ENCODE measurements at places on chromosomes 1 and 21.

GRCh38 chr1:27284425-27285273, 37.3 kb upstream of the TMEM222 start:
- peak; percentile 83 for DNase-seq

DNA sequence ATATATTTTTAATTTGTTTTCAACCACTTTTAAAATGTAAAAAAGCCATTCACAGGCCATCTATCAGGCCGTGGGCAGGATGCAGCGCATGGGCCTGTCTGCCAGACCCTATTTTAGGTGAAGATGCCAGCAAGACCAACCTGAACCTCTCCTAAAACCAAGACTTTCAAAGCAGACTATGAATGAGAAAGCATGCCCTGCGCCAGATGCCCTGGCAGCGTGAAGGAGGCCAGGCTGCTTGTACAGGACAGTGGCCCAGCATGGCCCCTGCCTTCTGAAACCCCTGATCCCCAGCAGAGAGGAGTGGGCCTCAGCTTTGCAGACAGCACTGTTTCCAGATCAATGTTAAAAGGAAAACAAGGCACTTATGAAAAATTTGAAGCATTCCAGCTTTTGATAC, 31.6 kb downstream of the WDR4 start:
- DNase-seq, result no peak

- no peak for DNase-seq
These were observed 91.7 kb downstream of the DTL start for GRCh38 chr1:212127221-212127620.

DNA sequence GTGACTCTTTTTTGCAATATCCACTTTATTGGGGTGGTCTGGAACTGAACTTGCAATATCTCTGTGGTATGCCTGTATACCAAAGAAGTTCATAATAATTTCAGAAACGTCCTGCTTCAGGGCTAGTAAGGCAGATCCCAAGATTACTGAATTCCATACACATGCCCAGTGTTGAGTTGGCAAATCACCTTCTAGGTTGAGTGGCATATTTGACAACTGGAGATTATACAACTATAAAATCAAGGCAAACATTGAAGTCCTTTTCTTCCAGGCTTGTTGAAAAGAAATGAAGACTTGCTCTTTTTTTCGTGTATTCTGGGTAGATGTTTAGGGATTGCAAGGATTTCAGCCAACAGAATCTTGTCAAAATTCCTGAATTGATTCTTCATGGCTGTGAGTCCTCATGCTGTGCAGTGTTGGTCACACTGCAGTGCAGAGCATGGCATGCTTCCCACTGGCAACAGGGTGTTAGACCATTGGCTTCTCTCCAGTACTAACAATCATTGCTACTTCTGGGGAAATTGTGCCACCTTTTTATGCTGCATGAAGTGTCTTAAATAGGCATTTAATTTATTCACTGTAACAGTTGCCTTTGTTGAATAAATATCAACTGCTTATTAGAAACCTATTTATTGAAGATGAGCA, 367.1 kb upstream of the ADGRL4 start:
- DNase-seq, result no peak

DNA sequence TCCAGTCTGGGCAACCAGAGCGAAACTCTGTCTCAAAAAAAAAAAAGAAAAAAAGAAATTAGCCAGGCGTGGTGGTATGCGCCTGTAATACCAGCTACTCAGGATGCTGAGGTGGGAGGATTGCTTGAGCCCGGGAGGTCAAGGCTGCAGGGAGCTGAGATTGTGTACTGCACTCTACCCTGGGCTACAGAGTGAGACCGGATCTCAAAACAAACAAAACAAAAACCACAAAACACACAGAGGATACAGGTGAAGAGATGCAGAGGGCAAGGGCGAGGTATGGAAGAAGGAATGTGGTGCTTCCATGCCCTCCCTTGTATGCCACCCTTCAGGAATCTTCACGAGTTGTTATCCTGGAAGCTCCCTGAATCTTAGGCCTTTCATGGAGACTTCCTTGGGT, 68.5 kb downstream of the NDUFS5 start:
- DNase-seq, result no peak

- DNase-seq, result no peak
These were observed 47.5 kb downstream of the TRPM2 start for GRCh38 chr21:44400791-44401385.

DNA sequence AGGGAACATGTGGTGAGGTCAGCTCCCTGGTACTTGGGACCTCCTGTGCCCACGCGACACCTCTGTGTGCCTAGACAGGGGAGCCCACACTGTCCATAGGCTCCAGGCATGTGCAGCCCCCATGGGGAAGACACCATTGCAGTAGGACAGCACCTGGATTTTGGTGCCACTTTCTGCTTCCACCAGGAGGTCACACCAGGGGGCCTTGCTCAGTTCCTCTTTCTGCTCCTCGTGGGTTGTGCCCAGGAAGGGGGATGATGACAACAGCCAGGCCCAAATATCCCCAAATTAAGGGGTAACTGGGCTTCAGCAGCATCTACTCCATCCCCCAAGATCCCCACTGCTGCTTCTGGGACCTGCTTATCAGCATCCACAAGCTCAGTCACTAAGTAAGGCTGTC, 358.2 kb upstream of the KAZN start:
- no peak for DNase-seq

DNA sequence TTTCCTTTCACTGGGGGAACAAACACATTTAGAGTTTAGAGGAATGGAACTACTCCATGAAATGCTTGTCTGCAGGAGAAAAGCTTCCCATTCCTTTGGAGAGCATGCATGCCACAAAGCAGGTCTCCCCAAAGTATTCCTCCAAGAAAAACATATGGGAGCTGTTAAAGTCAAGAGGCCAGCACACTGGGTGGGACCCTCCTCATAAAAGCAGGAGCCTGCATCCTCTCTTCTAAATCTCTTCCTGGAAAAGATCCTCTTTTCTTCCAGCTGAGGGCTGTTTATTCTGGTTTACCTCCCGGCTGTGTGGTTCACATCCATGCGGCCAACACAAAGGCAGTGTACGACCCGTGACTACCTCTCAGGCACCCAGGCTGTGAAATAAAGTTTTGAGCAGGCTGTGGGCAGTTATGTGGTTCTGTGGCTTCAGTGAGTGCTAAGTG, 103.4 kb downstream of the TENT5C start:
- no peak for DNase-seq

GRCh38 chr1:192951691-192952460, 107.3 kb downstream of the UCHL5 start:
- DNase-seq, result no peak

GRCh38 chr1:17438318-17439249, 893 bp downstream of the RCC2 start:
- DNase-seq, result peak; percentile 16

GRCh38 chr21:44853601-44854390, 19.7 kb downstream of the PTTG1IP start:
- DNase-seq, result no peak

DNA sequence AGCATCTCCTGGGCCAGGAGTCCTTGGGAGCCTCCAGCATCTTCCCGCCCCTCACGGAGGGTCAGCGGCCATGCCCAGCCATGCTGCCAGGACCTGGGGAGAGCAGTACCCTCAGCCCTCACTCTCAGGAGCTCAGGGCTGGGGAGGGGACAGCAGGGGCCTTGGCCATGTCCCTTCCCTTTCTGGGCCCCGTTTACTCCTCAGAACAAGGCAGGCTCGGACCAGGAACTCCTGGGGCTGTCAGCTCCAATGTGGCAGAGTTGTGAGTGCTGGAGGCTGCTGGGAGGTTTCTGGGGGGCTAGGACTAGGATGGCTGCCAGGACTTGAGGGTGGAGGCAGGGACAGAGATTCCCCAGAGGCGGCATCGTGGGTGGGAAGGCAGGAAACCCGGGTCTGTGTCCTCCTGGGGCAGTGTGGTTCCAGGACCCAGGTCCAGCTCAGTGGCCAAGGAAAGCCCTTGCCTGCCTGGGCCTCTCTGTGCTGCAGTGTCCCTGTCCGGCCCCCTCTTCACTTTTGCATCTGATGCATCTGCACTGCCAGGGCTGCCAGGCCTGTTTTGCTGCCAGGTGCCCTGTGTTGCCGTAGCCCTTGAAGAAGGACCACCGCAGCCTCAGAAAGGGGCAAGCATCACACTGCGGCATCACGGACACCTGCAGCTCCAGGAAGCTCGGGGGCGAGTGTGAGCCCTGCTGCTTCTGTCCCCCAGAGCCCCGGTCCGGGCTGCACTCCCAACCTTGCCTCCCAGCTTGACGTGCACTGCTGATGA, 223.9 kb downstream of the CAMTA1 start:
- DNase-seq, result no peak
